ENCODE measurements at places on chromosomes 13 and 19.

DNA sequence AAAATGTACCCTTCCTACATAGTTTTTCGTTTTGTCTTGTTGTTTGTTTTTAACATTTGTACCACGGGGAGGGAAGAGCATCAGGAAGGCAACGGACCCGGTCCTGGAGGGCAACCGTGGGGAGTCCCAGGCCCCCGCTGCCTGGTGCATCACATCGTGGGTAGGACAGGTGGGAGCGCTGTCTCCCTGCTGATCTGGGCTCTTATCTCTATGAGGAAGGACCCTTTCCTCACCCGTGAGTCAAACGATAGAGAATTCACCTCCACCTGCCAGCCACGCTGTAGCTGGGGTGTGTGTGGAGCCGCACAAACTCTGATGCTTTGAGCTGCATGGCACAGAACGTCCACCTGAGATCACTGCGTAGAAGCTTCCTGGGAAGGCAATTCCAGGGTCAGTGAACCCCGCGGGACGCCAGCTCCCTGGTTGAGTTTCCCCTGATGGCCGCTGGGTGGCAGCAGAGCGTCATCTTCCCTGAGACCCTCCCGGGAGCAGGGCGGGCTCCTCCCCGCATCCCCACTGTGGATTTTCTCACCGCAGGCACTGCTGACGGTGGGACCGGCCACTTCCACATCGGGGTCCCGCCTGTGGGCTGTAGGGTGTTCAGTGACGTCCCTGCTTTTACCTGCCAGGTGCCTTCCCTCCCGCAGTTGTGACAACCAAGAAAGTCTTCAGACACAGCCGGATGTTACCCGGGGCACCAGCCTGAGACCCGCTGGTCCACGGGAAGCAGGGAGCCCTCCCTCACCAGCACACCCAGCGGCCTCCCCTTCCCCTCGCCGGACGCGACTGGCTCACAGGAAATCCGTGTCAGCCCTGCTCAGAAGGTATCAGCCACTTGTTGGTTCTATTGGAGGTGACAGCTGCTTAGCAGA is 54.7 kb downstream of the ZNF787 start:
- DNase-seq = peak; percentile 4

- no peak for DNase-seq
These were observed at the start of gene SCN1B for GRCh38 chr19:35030257-35031071. Gene SCN1B, plus strand, starts transcription at chr19:35030470. Its CDS starts 351 bp downstream, at chr19:35030821.

- no peak for DNase-seq
These were observed 28.4 kb upstream of the ZNF83 start for GRCh38 chr19:52666506-52666905.

DNA sequence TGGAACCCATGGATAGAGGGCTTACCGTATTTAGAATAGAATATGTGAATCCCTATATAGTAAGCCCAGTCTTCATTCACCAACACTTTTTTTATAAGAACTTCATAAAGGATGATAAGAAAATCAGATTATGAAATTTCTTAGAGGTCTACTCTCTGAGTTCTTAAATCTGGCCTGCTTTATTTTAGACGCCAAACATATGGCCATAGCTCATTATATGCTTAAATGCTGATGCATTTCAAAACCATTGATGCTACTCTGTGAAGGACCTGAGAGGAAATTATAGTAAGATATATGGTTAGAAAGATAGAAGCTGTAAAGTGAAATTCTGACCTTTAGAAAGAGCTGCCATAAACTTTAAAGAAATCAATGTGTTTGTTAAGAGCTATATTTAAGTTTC is 38.3 kb downstream of the GPC6 start:
- DNase-seq = no peak
